ENCODE measurements at places on chromosomes 4 and X.

GRCh38 chr4:13483768-13484121, 395 bp downstream of the RAB28 start:
- peak; percentile 51 for DNase-seq

- DNase-seq, result no peak
Measured at GRCh38 chr4:146252969-146253611, 38.8 kb downstream of the REELD1 start.

GRCh38 chr4:152408514-152409327, 127.2 kb downstream of the FBXW7 start:
- peak; percentile 22 for DNase-seq

GRCh38 chr4:54992266-54992665, 133.1 kb downstream of the KDR start:
- DNase-seq, result no peak

- no peak for DNase-seq
Measured at GRCh38 chr4:40857956-40858355, 108.2 kb downstream of the NSUN7 start.

DNA sequence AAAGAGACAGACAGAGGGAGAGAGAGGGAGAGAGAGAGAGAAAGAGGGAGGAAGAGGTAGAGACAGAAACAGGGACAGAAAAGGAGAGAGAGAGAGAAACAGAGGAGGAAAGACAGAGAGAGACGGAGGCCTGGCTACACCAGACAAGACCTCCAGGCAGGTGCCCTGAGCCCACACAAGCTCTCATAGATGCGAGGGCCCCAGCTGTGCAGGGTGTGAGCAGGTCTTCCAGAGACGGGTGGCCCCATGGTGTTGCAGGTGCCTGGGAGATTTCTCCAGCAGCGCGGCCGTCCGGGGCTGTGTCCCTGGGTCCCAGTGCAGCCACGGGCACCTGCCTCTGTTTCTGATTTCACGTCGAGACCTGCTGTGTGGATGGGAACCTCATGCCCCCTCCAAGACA, 253.0 kb downstream of the SHOX start:
- DNase-seq, result no peak

GRCh38 chr4:149605601-149606378, 209.9 kb downstream of the IQCM start:
- no peak for DNase-seq

GRCh38 chr4:123301923-123302322, 94.7 kb upstream of the SPRY1 start:
- no peak for DNase-seq

GRCh38 chr4:123939621-123940020, 543.0 kb downstream of the SPRY1 start:
- no peak for DNase-seq

GRCh38 chr4:151184523-151185458, 85.4 kb downstream of the RPS3A start:
- no peak for DNase-seq

DNA sequence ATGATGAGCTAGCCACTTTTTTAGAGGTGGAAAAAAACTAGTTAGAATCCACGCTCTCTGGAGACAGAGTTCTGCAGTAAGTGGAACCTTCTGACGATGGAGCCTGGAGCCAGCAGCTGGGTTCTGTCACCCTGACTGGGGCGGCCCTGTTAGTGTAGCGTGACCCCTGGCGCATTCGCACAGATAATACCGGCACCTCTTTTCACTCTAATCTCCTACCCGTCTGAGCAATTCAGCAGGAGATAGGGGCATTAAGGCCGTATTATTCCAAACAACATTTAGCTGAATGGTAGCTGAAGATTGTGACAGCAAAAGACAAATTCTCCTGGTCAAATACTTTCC, 292.6 kb downstream of the FBXO8 start:
- no peak for DNase-seq

- DNase-seq, result no peak
Measured at GRCh38 chr4:2900741-2901140, 57.1 kb downstream of the ADD1 start.

GRCh38 chrX:20354505-20354904, 87.8 kb upstream of the RPS6KA3 start:
- DNase-seq, result no peak

DNA sequence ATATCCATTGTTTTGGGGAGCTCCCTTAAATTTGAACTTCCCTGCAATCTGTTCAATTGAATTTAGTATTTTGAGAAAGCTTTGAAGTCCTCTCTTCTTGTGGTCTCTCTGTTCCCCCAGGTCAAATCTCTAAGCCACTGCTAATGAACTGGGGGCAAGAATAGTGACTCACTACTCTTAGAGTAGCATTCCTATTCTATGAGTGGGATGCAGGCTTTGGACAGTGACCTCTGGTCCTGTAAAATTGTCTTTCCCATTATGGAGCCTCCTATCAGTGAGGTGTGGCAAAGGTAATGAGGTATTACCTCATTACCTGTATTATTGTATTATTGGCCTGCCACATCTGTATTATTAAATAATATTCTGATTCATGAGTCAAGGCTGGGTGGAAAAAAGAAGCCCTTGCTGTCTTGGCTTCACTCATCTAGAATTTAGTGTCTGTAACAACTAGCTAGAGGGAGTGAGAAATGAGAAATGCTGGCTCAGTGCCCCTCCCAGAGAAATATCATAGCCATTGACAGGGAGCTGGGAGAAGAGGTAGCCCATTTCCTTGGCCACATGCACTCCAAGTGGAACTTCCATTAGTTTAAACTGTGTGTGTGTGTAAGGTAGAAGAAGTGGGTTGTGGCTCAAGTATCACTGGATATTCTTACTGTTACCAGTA, 393.9 kb upstream of the CTSO start:
- no peak for DNase-seq

DNA sequence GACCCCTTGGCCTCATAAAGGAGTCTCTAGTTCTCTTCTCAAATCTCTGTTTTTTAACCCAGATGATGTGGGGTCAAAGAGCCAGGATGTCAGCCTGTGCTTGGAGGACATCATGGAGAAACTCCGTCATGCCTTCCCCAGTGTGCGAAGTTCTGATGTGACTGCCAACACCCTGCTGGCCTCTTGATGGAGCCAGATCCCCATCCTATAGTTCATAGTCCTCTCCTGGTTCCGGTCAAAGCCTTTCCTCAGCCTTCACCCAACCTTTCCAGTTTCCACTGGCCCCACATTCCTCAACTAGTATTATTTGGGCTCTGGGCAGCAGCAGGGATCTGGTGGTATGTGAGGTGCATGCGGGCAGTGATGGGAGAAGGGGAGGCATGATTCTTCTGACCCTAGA, 30.7 kb downstream of the TAF7L start:
- peak; percentile 22 for DNase-seq

DNA sequence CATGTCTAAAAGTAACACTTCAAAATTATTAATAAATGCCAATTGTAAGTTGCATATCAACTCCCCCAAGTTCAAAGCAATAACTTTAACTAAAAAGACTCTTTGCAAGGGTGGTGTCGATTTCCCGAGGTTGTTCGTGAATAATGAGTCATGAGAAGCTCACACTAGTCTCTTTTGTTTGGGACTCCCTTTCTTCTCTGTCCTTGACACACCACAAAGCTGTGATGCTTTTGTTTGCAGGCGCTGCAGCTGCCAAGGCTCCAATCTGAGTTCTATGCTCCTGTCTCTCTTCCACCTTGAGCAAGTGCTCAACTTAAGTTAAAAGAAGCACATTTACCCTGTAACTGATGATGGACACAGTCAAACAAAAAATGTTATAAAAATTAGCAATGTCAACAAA, 65.9 kb downstream of the FAT1 start:
- no peak for DNase-seq

- no peak for DNase-seq
Measured at GRCh38 chrX:34915463-34916225, 27.0 kb upstream of the FAM47B start.

DNA sequence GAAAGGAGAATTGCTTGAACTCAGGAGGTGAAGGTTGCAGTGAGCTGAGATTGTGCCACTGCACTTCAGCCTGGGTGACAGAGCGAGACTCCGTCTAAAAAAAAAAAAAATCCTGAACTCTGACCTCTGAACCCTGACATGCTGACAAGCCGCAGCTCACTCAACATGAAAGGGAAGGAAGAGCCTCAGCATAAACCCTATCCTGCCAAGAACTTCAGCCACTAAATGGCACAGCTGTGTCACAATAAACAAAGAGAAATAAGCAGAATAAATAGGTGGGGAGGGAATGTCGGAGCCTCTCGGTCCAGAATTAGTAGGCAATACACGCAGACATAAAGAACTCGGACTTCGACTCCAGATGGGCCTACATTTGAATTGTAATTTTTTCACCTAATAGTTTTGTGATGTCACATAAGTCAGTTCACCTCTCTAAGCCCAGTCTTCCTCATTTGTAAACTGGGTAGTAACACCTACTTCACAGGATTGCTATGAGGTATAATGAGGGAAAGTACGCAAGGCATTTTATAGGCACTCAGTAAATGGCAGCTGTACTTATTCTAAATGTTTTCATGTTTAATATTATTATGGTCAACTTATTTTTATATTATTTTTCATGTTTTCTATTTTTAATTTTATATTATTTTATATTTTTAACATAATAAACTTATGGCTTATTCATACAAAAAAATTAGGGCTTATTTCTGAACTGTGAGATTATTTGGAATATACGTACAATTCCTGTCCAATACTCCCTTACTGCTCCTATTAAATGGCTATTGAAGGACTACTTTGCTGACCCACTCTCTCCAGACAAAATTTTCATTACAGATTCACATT, 243.4 kb downstream of the SCFD2 start:
- DNase-seq, result no peak
